ENCODE measurements at places on chromosomes 16 and 17.
A peak's percentile ranks its signal among the peaks of the same experiment; 100 is the strongest.

DNA sequence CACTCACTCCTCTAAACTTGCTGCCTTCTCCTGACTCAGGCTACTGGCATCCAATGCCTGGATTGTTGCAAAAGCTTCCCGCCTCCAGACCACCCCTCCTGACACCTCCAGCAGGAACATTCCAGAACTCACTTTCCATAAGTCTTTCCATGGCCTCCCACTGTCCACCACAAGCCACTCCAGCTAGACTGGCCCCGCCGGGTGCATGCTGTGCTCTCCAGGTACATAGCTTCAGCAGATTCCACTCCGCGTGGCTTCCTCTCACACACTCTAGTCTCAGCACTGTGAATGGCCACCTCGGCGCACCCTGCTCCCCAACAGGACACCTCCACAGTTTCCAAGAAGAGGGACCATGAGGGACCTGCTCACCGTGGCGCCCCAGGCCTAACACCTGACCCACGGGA, 25.9 kb upstream of the FAAP100 start:
- no peak for DNase-seq

- no peak for DNase-seq
Measured at GRCh38 chr16:9706217-9706836, 475.9 kb downstream of the GRIN2A start.

- DNase-seq, result no peak
Measured at GRCh38 chr16:1810106-1810505, 16.5 kb downstream of the HAGH start.

GRCh38 chr16:76502063-76502462, 224.9 kb downstream of the CNTNAP4 start:
- no peak for DNase-seq

DNA sequence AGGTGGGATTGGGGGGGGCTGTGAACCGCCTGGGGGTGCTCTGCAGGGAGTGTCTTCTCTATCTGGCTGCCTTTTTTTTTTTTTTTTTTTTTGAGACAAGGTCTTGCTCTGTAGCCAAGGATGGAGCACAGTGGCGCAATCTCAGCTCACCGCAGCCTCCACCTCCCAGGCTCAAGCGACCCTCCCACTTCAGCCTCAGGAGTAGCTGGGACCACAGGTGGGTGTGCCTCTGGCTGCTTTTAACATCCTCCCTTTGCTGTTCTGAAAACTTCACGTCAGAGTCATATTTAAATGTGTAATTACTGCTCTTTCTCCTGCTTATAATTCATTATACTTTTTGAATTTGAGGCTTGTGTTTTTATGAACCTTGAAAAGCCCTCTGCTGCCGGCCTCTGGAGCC, 78.4 kb downstream of the ZNF778 start:
- DNase-seq, result no peak

DNA sequence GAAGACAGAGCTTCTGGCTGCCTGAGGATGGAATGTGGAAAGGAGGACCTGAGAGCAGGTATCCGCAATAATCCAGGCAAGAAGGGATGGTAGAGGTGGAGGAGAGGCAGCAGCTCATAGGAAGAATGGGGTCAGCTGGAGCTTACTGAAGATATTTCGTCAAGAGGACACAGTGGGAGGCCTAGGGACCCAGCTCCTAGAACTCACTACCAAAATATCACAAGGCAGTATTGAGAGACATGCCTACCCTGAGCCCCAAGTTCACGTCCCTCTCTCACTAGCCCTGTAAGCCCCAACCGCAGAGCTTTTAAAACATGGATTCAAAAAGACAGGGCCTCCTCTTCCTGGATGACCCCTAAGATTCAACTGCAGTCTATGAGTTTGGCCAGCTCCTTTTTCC, 14.2 kb upstream of the CCL8 start:
- no peak for DNase-seq

- DNase-seq, result no peak
Measured at GRCh38 chr17:51660266-51660665, 399.9 kb downstream of the UTP18 start.

- DNase-seq, result no peak
Measured at GRCh38 chr17:76969598-76970172, 101.5 kb downstream of the MGAT5B start.

DNA sequence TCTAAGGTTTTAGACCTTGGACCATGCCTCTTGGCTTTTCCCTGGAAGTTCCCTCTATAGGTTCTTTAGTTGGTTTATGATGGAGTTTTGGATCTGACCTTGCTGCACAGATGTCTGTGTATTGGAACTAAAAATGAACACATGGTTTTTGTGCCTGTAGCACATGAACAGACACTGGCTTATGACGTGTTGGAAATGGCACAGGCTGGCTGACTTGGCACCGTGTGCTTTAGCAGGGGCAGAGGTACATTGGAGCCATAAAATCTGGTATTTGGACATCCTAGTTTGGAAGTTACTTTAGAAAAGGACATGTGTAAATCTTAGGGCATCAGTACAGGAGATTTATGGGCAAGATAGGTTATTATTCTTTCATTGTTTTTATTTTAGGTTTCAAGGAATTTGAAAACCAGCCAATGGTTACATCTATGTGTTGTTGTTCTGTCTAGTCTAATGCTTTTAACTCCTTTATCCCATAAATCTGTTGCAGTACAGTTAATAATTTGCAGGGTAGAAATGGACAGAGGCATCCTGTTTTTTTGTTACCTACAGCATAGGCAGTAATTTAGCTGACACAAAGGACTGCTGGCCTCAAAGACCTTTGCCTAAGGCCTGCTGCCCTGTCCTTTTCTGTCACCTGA, 6.0 kb downstream of the SOCS7 start:
- DNase-seq, result no peak

DNA sequence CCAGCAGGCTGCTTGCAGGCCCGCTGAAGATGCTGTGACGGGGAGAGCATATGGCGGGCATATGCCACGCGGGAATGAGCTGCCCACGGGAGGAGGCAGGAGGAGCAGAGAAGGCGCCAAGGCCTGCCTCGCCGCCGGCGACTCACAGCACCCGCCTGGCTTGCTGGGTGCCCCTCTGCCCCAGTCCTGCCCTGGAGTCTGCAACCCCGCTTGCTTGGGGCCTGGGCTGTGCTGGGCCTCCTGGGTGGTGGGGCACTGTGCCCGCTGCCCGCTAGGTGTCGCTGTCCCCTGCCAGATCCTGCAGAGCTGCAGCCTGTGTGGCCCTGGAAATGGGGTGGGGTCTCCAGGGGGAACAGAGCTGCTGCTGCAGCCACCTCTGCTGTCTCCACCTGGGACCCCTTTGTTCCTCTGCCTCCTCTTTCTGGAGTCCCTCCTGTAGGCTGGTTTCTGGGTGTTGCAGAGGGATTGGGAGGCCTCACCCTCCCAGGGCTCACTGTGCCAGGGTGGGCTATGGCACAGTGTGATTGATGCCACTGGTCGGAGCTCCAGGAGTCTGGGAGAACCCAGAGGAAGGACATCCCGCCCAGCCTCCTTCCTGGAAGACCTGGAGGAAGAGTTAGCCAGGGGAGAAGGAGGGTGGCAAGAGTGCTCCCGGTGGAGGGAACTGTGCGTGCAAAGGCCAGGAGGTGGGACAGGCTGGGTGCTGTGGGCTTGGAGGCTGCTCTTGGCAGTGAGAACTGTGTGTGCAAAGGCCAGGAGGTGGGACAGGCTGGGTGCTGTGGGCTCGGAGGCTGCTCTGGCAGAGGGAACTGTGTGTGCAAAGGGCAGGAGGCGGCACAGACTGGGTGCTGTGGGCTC, 141.0 kb upstream of the CIBAR2 start:
- DNase-seq, result peak; percentile 11

- DNase-seq, result no peak
Measured at GRCh38 chr16:11500700-11501346, 85.9 kb downstream of the LITAF start.

DNA sequence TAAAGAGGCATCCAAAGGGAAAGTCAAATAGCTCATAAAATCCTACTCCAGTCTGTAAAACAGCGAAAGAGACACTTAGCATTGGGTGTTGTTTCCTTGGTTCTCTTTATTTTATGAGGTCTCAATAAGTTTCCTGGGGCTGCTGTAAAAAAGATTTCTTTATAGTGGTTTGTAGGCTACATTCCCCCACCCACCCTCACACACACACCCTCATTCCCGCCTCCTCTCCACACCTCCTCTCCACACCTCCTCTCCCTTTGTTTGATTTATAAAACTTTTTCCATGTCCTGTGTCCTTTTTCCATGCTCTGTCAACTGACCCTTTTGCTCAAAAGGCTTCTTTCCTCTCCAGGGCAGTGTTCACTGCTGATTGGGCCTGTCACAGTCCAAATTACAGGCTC, 178.9 kb upstream of the SOX9 start:
- DNase-seq, result no peak

GRCh38 chr16:66416136-66416535, 11.0 kb upstream of the BEAN1 start:
- DNase-seq, result no peak

- DNase-seq, result no peak
Measured at GRCh38 chr16:75377729-75378386, 55.4 kb downstream of the CFDP1 start.

DNA sequence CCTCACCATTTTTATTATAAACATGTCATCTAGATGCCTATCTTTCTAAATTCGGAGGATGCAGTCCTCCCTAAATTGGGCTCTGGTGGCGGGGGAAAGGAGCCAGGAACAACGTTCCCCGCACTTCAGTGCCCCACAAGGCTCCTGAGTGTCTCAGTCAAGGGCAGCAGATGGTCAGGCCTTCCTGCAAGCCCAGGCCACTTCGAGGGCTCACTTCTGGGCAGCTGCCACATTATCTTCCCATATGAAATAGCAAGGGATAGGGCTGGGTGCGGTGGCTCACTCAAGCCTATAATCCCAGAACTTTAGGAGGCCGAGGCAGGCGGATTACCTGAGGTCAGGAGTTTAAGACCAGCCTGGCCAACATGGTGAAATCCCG, 32.3 kb downstream of the FBXO31 start:
- no peak for DNase-seq

- DNase-seq, result no peak
Measured at GRCh38 chr17:2156666-2157065, 101.8 kb downstream of the HIC1 start.

GRCh38 chr17:36674278-36674650, 72.9 kb downstream of the MRM1 start:
- peak; percentile 5 for DNase-seq

DNA sequence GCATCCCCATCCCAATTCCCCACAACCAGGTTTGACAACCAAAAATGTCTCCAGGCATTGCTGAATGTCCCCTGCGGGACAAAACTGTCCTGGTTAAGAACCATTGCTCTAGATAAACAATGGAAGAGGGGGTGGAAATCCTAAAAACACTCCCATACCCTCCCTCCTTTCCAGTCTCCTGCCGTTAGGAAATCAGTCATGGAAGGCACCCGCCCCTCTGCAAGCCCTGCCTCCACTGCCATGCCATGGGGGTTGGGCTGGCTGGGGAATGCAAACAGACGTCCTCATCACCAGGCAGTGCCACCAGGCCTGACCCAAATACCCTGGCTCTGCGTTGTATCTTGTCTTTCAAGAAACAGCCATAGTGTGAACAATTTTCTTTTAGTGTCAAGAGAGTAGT, 57.5 kb downstream of the CYTH1 start:
- DNase-seq, result no peak

- DNase-seq, result no peak
Measured at GRCh38 chr16:55494994-55495421, 13.9 kb upstream of the LPCAT2 start.

DNA sequence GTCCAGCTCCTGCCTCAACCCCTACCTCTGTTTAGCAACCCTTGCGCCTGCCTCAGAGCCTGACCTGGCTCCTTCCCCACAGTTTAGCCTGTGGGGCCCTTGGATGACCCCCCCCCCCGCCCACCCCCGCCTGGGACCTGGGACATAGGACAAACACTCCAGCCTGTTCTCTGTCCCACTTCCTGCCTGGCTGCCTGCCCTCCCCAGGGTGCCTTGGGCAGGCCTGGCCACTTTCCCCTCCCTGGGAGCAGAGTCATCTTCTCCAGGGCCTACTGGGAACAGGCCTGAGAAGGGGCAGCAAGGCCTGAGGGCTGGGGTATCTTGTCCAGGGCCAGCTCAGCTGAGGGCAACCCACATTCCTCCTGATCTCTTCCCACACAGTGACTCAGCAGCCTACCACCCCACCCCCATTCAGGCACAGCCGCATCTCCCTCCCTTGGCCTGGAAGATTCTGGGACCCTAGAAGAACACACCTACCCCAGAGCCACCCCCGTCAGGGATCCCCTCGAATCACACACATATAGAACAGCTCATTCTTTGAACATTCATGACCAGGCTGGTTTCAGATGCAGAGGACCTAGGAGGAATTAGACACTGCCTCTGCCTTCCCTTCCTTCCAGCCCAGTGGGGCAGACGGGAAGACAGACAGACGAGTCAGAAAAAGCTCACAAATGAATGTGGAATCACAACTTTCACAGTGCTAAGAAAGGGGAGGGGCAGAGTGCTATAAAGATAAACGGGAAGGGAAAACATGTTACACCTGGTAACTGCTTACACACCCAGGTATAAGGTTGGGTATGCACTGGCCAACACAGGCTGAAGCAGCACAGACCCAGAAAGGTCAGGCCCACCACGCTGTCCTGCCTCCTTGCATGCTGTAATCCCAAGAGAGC, 6.0 kb downstream of the FHOD1 start:
- no peak for DNase-seq

GRCh38 chr17:3978421-3979289, 14.4 kb upstream of the ATP2A3 start:
- DNase-seq, result no peak

DNA sequence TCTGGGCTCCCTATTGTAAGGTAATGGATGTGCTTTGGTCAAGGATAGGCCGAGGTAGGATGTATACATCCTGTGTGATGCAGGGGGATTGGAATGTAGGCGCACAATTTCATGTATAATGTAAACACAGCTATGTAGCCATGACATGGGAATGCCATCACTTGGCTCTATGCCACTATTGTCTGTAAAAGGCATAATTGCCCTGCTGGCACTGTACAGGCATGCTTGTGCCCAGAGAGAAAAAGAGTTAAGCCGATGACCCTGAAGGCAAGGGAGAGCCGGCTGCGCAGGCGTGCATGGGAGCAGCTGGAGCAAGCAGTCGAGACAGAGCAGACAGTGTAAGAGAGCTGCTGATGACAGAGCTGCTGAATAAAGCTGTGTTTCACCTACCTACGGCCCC, 212.5 kb upstream of the CPHXL start:
- no peak for DNase-seq

DNA sequence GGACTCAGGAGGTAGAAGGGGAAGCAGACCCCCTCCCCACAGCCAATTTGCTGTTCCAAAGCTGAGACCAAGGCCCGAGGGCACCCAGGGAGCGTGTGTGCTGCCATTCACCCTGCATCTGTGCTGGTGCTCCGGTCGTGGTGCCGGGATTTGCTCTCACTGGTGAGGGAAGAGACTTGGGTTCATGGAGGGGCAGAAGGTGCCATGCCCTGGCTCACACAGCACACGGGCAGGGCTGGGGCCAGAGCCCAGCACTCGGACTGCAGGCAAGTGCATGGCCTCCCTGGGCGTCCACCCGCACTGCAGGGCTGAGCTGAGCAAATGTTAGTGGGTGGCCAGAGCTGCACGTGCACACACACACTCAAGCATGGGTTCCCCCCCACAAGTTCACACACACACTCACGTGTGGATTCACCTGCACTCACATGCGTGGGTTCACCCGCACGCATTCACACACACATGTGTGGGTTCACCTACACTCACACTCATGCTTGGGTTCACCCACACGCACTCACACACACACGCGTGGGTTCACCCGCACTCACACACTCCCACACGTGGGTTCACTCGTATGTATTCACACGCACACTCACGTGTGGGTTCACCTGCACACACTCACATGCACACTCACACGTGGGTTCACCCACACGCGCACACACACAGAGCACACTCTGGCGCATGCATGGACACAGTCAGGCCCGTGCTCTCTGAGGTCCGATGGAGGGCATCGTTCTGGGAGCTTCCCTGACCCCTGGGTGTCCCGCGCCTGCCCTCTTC, 57.0 kb upstream of the CBFA2T3 start:
- no peak for DNase-seq

Measured in stimulated activated CD4-positive, alpha-beta T cell treated with anti-CD3 and anti-CD28 coated beads, TNF-alpha, amount 100 ng/mL, for 1 hour (primary cell).